ENCODE measurements at places on chromosomes 11 and 22.

- no peak for DNase-seq
These were observed 39.7 kb upstream of the SLC6A5 start for GRCh38 chr11:20559523-20560300.

DNA sequence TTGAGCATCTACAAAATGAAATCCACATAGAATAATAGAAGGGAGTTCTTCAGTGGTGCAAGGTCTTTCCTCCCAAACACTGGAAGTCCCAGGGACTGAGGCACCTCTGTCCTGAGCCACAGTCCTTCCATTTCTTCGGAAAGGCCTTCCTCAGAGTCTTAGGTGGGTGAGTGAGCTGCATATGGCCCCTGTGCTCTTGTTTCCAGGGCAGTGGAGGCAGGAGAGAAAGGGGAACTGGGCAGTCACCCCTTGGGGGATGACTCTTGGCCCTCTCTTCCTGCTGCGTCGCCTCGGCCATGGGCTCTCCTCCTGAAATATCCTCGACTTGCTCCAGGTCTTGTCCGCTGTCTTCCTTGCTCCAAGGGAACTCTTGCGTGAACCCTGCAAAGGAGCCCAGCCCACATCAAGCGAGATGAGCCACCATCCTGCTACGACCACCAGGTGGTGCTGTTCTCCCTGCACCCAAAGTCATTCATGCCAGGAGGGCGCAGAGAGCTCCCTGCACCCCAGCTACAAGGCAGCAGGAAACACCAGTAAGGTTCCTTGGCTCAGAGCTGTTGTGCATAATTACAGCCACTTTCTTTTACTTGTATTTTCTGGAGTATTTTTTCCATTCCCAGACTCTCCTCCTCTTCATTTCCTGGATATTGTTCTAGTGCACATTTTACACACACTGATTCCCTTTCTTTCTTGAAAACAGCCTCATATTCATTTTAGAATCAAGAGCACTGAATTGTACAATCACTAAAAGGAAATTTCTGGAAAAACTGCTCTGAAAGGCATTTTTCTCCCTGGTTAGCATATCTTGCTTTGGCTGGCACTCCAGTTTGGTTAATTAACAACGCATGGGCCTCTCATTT is 397.8 kb downstream of the OPCML start:
- DNase-seq = no peak

- no peak for DNase-seq
These were observed 1.7 kb downstream of the PGR start for GRCh38 chr11:101127699-101128570.

- DNase-seq = no peak
These were observed 60.1 kb downstream of the PRR5L start for GRCh38 chr11:36356201-36356600.

All from stimulated activated CD8-positive, alpha-beta memory T cell treated with anti-CD3 and anti-CD28 coated beads, Interleukin-7, amount 100 ng/mL, for 48 hours (primary cell).